Psoas muscle (tissue), 8 donors: ENCODE measurements at places on chromosomes 1 and 21. TPM values are rescaled to one million over a fixed set of nuclear protein-coding genes. Genes with fewer than 3 reads are reported as not detected.

PPM1J gene
- total RNA-seq, result 4.1 TPM

GRCh38 chr1:176211396-176212165 lies 4.5 kb upstream of the COP1 start:
- no peaks in the 10 kb centered on the region for H3K27me3 ChIP-seq
- no peak overlapping the region for H3K27ac ChIP-seq
- no peak for DNase-seq
- peaks cover 6% of the 10 kb centered on the region for H3K4me1 ChIP-seq

DNA sequence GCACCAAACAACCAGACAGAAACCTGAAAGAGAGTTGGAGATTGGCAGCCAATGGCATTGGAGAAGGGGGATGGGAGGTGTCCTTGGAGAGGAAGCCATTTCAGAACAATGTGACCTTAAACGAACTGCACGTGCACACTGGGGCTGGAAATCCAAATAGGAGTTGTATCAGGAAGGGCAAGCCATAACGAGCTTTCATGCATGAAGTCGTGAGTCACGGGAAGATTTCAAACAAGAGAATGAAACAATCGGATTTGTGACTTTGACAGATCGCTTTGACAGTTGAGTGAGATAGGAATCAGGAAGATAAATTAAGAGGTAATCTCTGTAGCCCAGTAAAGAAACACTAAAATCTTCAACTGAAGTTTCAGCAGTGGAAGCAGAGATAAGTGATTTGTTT lies 445.8 kb upstream of the ZP4 start:
- no peak overlapping the region for H3K27ac ChIP-seq
- H3K27me3 ChIP-seq, result no peaks in the 10 kb centered on the region
- DNase-seq, result no peak
- no peaks in the 10 kb centered on the region for H3K36me3 ChIP-seq
- H3K4me1 ChIP-seq, result no peaks in the 10 kb centered on the region
- H3K4me3 ChIP-seq, result no peak overlapping the region

- no peaks in the 10 kb centered on the region for H3K27me3 ChIP-seq
- no peak overlapping the region for H3K4me3 ChIP-seq
- no peak for DNase-seq
- H3K27ac ChIP-seq, result no peak overlapping the region
Measured at GRCh38 chr21:35024071-35024420, 25.1 kb downstream of the RUNX1 start.
